NCI-H1694 (cell line): ENCODE measurements at places on chromosomes 7 and 10.

DNA sequence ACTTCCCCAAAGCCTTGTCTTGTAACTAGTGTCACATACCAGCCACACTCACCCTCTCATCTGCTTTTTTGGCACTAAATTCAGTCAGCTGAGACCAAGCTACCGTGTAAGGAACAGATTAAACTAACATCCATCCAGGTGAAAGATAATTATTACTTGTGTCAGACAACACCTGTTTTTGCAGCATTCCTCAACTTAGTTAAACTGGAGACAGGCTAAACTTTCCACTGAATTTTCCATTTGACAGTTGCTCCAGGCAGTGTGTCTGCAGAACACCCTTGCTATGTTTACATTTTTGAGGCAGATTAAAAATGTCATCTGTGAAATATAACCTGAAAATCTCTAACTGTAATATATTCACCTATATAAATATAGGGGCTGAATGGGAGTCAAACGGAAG, 73.6 kb downstream of the CYP26A1 start:
- DNase-seq: no peak

GRCh38 chr7:94104301-94104700, 100.1 kb upstream of the BET1 start:
- no peak for DNase-seq

DNA sequence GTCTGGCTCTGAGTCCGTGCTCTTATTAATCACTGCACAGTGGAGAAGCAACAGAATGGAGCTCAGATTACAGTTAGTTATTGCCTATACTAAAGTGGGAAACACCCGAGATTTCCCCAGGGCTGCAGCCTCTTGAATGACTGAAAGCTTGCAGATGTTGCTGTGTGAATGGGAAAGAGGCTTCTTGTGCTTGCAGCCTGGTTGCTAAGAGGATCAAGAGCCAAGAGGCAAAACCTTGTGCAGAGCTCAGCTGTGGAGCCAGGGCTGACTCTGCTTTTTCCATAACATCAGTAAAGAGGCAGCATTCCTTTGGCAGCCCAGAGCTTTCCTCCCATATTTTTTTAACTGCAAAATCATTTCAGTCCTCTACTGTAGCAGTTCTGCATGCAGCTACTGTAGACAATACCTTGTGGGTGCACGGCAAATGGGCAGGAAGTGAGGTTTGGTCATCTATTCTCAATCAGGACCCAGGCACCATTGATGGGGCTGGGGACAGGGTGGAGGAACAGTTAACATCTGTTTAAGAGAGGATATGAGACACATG, 86.5 kb downstream of the RALA start:
- no peak for DNase-seq

DNA sequence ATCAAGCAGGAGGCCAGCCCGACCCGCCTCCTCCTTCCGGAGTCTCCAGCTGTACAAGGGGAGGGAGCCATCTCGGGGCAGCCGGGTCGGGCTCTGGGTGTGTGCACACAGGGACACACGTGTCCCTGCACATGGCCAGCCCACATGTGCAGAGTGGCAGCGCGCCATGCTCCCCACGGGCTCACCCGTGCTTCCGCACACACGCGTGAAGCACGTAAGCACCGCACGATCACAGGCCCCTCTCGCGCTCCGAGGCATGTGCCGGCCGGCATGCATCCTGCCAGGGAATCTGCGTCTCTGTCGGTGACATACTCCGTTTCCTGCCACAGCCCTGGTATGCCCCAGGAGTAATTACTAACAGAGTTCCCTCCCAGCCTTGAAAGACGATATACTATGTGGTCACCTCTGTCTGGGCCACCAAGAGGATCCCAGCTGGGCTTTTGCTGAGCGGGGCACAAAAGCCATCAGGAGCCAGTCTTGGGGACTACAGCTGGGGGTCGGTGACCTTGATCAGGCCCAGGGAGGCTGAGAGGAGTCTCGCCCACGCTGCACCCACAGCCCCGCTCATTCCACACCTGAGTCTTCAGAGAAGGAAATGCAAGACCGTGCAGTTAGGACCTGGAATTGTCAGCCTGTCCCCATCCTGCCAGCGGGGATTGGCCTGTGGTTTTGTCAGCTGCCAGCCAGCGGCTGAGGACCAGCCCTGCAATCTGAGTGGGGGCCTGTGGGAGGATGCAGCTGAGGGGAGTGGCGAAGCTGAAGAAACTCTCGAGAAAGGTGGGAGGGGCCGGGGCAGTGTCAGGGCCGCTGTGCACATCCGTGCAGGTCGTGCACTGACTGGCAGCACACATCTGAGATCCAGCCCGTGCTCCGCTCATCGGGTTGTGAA, 11.0 kb upstream of the LFNG start:
- DNase-seq: no peak

GRCh38 chr7:32936689-32937088, 20.6 kb upstream of the FKBP9 start:
- DNase-seq: no peak
